ENCODE measurements at places on chromosomes 12 and 14. TPM values are rescaled to one million over a fixed set of nuclear protein-coding genes. Genes with fewer than 3 reads are reported as not detected.
A peak's percentile ranks its signal among the peaks of the same experiment; 100 is the strongest.

GRCh38 chr14:93943930-93944329 lies 16.8 kb downstream of the FAM181A start:
- no peak for DNase-seq

DNA sequence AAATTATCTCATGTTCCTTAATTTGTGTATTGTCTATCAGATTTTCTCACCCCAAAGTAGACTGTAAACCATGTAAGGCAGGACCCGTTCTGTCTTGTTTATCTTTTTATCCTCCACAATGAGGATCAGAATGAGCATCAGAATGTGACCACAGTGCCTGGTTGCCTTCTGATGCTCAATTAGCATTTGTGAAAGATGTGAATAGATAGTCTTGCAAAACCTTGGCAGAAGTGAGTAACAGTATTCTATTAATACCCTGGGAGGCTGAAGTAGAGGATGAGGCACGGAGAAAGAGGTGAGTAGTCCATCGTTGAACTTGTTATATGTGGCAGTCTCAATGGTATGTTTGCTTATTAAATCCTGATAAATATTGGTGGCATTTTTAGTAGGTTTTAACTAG lies 781.4 kb downstream of the NRXN3 start:
- no peak for DNase-seq

DNA sequence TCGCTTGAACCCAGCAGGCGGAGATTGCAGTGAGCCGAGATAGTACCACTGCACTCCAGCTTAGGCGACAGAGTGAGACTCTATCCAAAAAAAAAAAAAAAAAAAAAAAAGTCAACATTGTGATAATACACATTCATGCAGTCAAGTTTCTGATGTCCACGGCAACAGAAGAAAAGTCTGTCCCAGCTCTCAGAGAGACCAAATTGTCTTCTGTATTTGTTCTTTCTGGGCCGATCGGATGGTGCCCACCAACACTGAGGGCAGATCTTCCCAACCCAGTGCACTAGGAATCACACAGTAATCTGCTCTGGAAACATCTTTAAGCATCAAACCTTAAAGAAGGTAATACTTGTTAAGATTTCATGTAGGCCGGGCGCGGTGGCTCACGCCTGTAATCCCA lies 31.6 kb downstream of the EAPP start:
- no peak for DNase-seq

- no peak for DNase-seq
Observed at GRCh38 chr14:70266157-70266556, 77.4 kb upstream of the SLC8A3 start.

- DNase-seq: peak; percentile 53
Observed at GRCh38 chr14:102481791-102482238, 27.8 kb downstream of the ANKRD9 start.

DNA sequence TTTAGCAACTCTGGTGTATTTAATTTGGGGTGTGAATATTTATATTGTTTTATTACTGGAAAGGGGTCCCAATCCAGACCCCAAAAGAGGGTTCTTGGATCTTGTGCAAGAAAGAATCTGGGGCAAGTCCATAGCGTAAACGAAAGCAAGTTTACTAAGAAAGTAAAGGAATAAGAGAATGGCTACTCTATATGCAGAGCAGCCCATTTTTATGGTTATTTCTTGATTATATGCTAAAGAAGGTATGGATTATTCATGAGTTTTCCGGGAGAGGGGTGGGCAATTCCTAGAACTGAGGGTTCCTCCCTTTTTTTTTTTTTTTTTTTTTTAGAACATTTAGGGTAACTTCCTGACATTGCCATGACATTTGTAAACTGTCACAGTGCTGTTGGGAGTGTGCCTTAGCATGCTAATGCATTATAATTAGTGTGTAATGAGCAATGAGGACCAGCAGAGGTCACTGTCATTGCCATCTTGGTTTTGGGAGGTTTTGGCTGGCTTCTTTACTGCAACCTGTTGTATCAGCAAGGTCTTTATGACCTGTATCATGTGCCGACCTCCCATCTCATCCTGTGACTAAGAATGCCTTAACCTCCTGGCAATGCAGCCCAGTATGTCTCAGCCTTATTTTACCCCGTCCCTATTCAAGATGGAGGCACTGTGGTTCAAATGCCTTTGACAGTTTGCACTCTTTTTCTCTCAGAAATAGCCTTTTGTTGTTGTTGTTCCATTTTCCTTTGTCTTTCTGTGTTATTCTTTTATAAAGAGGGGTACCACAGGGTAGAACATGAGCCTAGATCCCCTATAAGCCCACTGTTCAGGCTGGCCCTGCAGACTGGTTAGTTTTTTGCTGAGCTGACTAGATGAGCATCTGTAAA lies 75.5 kb upstream of the DCD start:
- DNase-seq: peak; percentile 54

- no peak for DNase-seq
Observed at GRCh38 chr12:107583551-107583950, 102.0 kb upstream of the PWP1 start.

DNA sequence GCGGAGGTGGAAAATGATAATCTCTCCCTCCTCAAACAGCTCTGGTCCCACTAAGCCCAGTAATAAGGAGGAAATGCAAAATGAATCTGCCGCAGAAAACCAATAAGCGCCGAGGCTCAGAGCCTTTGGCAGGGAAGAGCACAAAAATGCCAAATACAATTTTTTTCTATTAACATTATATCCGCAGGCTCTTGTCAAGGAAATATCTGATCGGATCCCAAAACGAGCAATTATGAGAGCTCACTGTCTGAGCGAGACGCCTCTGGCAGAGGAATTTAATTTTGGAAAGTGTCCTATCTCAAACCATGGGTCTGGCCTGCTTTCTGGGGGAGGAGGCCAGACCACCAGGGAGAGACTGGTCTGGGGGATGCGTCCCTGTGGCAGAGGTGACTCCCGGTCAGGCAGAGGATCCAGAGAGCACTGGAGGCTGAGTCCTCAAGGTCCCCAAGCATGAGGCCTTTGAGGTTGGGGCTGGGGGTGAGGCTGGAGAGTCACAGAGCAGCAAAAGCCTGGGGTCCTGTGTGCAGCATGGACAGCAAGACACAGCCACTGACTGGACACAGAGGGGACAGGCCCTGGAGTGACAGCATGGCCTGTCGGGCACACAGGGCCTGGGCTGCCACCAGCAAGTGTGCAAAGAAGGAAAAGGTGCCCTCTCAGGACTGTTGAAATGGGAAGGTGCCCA lies 342.8 kb upstream of the SFSWAP start:
- no peak for DNase-seq

GRCh38 chr12:6507102-6507998 lies 13.4 kb downstream of the NCAPD2 start:
- no peak for DNase-seq

DNA sequence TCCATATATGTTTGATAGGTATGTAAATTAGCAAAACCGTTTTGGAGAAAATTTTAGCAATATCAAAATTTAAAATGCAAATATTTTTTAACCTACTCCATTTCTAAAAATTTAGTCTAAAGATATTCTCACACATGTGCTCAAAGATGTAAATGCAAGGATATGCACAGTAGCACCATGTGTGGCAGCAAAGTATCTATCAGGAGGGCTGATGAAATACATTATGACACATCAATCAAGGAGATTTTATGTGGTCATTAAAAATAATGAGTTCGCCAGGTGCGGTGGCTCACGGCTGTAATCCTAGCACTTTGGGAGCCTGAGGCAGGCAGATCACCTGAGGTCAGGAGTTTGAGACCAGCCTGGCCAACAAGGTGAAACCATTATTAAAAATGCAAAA lies 8.0 kb upstream of the C1R start:
- DNase-seq: no peak

DNA sequence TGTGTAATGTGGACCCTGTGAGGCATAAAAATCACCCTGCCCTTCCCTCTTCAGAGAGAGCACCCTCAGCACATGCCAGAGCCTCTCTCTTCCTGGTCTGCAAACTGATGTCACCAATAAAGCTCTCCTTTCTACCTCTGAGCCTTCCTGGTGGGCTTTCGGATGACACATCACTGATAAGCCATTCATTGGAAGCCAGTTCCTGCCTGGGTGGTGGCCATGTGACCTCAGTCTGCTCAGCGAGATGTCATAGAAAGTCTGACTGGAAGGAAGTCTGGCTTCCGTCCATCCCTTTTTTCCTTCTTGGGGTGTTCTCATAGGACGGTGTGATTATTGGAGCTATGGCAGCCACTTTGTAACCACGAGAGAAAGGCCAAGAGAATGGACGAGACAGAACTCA lies 95.7 kb downstream of the PIWIL1 start:
- no peak for DNase-seq

GRCh38 chr14:102771144-102771543 lies 6.1 kb upstream of the TRAF3 start:
- no peak for DNase-seq

GRCh38 chr14:90191154-90191553 lies 65.2 kb upstream of the PSMC1 start:
- no peak for DNase-seq

- DNase-seq: no peak
Observed at GRCh38 chr14:80275208-80275850, 64.0 kb upstream of the DIO2 start.

GRCh38 chr14:75717729-75718128 lies 56.7 kb downstream of the TTLL5 start:
- no peak for DNase-seq

GRCh38 chr14:104542871-104543830 lies 36.4 kb upstream of the C14orf180 start:
- no peak for DNase-seq

- DNase-seq: no peak
Observed at GRCh38 chr12:1421091-1421846, 173.1 kb downstream of the FBXL14 start.

KLRD1 gene
- not detected for total RNA-seq

HOXC10 gene
- total RNA-seq: 1.7 TPM

BATF gene
- 1.0 TPM for total RNA-seq

BICDL1 gene
- 21.5 TPM for total RNA-seq

WNT5B gene
- 0.08 TPM for total RNA-seq

SRRM4 gene
- not detected for total RNA-seq

All from HT-29 (cell line).